Iris pigment epithelial cell (primary cell): ENCODE measurements at places on chromosomes 4 and X.

DNA sequence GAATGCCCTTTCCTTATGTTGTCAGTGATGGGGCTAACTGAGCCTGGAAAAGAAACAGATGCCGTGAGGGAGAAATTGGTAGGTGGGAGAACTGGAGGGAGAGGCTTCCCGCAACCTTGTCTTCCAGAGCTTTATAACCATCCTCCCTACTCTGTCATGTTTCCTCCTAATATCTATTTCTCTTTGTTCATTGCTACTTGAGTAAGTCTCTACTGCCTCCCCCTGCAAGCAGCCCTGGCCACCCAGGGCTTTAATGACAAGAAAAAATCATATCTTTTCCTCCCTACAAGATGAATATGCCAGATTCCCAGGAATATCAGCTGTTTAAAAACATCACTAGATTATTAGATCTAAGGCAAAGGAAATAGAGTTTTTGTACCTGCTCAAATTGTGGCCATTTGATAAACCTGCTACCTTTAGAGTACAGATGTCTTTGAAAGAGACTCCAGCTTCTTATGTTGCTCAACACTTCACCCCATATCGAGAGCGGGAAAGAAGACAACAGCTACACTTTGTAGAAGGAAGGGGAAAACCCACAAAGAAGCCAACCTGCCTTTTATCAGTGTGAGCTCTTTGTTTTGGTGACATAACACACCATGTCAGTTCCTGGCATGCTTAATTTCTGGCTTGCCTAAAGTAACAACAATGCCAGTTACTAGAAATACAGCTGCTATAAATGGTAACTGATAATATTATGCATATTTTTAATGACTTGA, 186.6 kb upstream of the LEF1 start:
- no peak for DNase-seq

DNA sequence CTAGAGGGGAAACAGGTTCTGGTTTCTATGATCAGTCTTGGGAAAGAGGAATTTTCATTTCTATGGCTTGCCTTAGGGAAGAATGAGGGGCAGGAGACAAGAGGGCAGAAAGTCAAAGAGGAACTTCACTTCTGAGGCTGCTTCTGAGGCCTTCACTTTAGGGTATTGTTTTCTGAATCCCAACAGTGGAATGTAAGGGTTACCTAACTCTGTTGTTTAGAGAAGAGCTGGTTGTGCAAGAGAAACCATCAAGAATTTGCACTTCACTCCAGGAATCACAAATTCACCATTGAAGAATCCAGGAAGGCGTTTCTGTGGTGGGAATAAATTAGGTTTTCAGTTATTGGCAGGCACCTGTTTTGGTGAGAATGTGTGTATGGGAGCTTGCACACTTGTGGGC, 126.7 kb upstream of the AMOT start:
- no peak for DNase-seq

GRCh38 chr4:143514497-143514896, 995 bp downstream of the SMARCA5 start:
- DNase-seq: peak; percentile 66

DNA sequence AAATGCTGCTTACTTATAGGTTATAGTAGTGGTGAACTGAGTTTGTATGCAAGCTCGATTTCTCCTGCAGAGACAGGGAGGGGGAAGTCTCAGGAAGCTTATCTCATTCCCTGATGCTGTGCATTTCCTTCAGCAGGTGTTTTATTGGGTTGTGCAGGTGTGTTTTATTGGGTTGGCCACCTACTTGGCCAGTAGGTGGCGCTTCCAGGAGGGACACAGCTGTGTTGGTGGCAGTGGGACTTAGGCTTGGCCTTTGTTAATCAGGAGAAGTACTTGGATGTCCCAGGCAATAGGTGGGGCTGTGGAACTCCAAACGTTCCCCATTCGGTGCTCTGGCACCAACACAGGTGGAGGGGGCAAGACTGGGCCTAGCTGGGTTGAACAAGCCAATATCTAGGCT, 196.0 kb upstream of the DCAF8L1 start:
- no peak for DNase-seq
